ENCODE measurements at places on chromosomes 16 and 17. TPM values are rescaled to one million over a fixed set of nuclear protein-coding genes. Genes with fewer than 3 reads are reported as not detected.

KRTAP1-5 gene
- not detected for total RNA-seq

DNA sequence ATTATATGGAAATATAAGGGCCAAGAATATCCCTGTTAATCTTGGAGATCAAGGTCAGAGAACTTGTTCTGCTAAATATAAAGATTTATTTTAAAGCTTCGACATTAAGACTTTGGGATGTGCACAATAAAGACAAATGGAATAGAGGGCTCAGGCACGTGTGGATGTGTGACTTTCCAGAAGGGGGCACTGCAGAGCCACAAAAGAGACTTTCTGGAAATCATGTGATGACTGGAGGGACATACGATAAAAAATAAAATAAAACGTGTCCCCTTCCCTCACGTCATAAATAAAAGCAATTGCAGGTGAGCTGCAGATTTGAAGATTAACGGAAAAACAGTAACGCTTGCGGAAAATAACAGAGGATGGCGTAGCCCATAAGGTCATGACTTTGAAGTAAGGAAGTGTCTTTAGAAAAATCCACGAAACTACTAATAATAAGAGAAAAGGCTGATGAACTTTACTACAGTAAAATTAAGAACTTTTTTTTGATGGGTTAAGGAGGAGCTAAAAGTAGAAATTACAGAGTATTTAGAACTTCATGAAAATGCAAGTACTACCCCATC lies 9.4 kb upstream of the ENGASE start:
- H3K4me1 ChIP-seq: no peaks in the 10 kb centered on the region
- DNase-seq: no peak
- H3K27ac ChIP-seq: no peak overlapping the region
- no peak overlapping the region for H3K4me3 ChIP-seq
- H3K27me3 ChIP-seq: no peaks in the 10 kb centered on the region
- no peaks in the 10 kb centered on the region for H3K36me3 ChIP-seq

G6PC1 gene
- not detected for total RNA-seq

- H3K4me3 ChIP-seq: no peak overlapping the region
- H3K27me3 ChIP-seq: peaks cover 36% of the 10 kb centered on the region
- H3K27ac ChIP-seq: no peak overlapping the region
- no peaks in the 10 kb centered on the region for H3K36me3 ChIP-seq
- no peak for DNase-seq
- peaks cover 8% of the 10 kb centered on the region for H3K4me1 ChIP-seq
Observed at GRCh38 chr16:822174-822908, 21.8 kb upstream of the GNG13 start.

GRCh38 chr16:10871157-10871991 lies 5.6 kb upstream of the CIITA start:
- peaks cover 4% of the 10 kb centered on the region for H3K27me3 ChIP-seq
- H3K4me3 ChIP-seq: no peak overlapping the region
- peaks cover 13% of the 10 kb centered on the region for H3K4me1 ChIP-seq
- peak; percentile 46 for DNase-seq
